ENCODE measurements at places on chromosomes 6 and 20. TPM values are rescaled to one million over a fixed set of nuclear protein-coding genes. Genes with fewer than 3 reads are reported as not detected.

DNA sequence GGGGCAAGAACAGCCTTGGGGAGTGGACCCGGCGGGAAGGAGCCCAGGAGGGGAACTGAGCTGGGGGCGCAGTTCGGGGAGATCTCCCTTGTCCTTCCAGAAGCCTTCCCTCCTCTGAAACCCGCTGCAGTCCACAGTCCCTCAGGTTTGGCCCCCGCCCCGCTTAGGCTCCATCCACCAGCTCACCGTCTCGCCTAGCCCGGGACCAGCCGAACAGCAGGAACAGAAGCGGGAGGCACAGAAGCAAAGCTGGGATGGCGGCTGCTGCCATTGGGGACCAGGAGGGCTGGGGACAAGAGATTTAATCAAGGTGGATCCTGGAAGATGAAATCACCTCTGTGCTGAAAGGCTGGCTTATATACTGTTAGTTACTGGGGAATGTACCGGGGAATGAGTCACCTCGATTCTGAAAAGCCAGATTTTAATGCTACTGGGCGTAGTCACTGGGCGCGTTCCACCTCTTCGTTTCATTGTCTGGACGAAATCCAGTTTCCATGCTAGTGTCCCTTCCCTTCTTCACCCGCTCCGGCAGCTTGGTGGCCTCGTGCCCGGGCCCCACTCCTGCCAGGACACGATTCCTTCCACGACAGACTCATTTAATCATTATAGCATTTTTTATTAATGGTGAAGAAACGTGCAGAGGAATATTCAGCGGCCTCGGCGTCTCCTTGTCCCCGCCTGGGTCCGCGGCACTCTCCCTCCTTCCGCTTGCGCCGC is at the start of gene RAET1L:
RAET1L (minus strand) TSS at position 332 of the 717 bp plus-strand sequence; CDS start at position 271, 61 bp downstream.
- no peak for DNase-seq

GRCh38 chr6:35808688-35809087 is 3.5 kb downstream of the LHFPL5 start:
- DNase-seq: no peak

- DNase-seq: no peak
These were observed 224.4 kb downstream of the UST start for GRCh38 chr6:148971031-148971927.

DNA sequence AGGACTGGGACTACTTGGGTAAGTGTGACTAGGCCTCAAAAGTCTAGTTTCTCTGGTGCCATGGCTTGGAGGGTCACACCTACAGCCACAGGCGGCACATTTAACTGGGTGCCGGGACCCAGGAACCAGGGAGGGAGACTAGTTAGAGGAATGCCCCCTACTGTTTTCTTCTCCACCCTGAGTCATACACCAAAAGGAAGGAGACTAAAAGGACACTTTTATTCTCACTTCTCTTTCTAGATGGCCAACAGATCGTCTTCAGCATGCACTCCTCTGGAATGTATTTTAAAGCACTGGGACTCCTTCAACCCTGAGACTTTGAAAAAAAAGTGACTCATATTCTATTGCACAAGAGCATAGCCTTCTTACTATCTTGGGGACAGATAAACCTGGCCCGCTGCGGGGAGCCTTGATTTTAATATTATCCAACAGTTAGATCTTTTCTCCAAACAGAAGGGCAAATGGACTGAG is 33.4 kb downstream of the PLN start:
- no peak for DNase-seq

DNA sequence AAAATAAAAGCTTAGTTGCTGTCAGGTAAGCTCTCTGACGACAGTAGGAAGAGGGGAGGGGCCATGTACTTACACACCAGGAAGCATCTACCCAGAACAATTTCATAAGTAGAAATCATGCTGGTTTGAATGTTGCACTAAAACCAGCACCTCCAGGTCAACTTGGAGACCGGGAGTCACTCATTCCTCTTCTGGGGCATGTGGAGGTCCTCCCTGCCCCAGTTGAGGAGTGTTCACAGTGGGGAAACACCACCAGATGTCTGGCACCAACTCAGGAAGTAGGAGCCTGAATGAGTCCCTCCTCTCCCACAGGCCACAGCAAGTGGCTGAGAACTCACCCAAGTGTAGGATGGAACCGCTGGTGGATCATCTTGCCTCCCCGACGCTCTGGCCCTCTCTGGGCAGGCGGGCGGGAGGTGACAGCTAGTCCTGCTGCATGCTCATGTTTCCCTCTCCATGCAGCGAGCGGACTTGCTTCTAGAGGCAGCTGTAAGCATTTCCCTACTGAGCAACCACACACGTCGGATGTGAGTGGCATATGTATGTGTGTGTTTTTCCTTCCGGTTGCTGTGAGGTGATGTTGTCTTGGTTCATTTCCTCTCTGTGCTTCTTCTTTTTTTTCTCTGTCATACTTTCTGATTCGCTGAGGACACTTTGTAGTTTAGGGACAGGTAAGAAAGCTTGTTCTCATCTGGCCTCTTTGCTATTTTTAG is 149.5 kb upstream of the NEDD9 start:
- DNase-seq: no peak

The SLC17A3 gene
- not detected for total RNA-seq

DNA sequence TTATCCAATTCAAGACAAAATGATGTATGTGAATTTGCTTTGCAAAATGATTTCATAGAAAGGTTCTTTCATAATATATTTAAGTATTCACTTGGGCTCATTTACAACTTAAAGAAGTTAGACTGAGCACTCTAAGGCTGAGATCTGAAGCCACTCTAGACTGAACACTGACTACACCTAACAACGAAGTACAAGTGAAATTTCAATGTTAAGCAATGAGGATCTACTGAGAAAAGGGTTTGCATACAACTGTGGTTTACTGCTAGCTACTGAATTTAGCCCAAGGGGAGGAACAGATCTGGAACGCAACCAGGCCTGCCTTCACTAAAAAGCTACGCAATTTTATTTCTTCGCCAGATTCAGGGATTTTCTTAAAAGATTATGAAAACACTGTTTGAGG is 106.4 kb downstream of the MBOAT1 start:
- DNase-seq: no peak

- DNase-seq: no peak
These were observed 51.7 kb upstream of the HINT3 start for GRCh38 chr6:125904871-125905270.

DNA sequence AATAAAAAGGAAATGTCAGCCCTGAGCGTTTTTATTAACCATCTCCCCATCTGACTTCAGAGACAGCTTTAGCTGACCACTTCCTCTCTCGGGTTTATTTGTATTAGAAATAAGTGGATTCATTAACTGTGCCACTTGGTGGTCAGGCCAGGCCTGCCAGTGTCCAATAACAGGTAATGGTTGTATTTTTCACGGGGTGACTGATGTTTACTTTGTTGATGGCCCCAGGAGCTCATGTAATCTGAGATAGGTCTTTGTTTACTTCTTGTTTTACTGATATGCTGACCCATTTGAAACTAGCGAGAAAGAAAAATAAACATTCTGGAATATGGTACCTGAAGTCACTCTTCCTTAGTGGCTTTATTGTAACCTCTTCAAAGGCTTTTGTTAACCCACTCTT is 504.3 kb upstream of the SLC35B3 start:
- no peak for DNase-seq

The WFDC10B gene
- total RNA-seq: not detected

GRCh38 chr20:62412194-62413024 is 5.3 kb upstream of the CABLES2 start:
- DNase-seq: no peak

The ARMH2 gene
- total RNA-seq: not detected

- no peak for DNase-seq
These were observed 18.7 kb downstream of the ADRM1 start for GRCh38 chr20:62321521-62321948.

The SLC13A3 gene
- 2.1 TPM for total RNA-seq

Data from osteocyte (in vitro differentiated cells).